ENCODE measurements at places on chromosomes 3 and 15.

- peaks cover 49% of the 10 kb centered on the region for H3K27me3 ChIP-seq
- H3K4me1 ChIP-seq: peaks cover 42% of the 10 kb centered on the region
- no peak for DNase-seq
- H3K27ac ChIP-seq: no peak overlapping the region
- peak overlapping the region; percentile 65 for H3K4me3 ChIP-seq
Measured at GRCh38 chr15:67836134-67836455, 3.8 kb downstream of the RNU6-1 start.

DNA sequence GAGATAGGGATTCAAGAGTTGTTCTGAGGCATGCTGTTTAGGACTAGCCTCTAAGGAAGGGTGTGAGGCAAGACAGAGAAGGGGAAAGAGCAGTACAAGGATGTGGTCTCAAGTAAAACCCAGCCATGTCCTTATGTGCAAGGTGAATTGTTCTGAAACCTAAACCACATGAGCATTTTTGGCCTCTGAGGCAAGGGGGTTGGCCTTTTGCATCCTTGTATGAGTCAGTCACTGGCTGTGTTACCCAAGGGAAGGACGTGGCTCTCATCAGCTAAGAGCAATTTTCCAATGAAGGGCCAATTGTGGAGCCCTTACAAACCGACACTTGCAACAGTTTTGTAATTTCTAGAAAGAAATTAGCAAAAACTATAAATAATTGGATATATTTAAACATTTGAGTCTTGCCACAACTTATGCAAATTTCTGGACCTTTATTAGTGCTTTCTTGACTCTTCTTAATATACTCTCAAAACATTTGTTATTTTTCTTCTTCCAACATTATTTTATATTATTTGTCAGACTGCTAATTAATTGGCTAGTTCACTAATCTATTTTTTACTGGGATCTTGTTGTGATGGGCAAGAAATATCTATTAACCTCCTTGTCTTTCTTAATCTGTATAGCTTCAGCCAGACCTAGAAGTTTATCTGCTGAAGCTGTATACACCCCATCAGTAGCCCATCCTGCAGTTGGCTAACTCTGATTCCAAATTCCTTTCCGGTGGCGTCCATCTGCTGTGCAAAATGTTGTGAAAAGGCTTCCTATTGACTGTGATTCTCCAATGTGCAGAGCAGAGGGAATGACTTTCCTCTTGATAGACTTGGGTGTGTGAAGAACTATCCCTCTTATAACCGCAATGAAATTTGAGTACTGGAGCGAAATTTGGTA lies 97.7 kb upstream of the P2RY1 start:
- no peaks in the 10 kb centered on the region for H3K4me1 ChIP-seq
- H3K27ac ChIP-seq: no peak overlapping the region
- H3K4me3 ChIP-seq: no peak overlapping the region
- no peaks in the 10 kb centered on the region for H3K36me3 ChIP-seq

DNA sequence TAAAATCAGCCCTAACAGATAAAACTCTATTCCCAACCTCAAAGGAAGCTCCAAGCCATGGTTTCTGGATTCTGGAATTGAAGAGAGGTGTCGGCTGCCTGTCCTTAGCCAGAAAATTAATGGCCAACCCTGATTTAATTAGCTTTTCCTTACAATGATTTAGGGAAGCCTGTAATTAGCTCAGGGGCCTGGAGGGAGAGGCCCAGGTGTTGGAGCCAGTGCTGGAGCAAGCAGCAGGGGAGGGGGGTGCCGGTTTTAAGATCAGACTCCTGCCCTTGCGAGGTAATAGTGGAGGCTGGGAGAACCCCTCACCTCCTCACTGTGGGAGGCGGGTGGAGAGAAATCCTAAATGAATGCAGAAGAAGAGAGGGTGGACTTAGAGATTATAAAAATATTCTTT lies 14.7 kb upstream of the ATP2B2 start:
- no peak overlapping the region for H3K4me3 ChIP-seq
- H3K36me3 ChIP-seq: no peaks in the 10 kb centered on the region
- H3K27me3 ChIP-seq: peaks cover 18% of the 10 kb centered on the region
- no peak overlapping the region for H3K27ac ChIP-seq
- no peak for DNase-seq
- H3K4me1 ChIP-seq: no peaks in the 10 kb centered on the region

DNA sequence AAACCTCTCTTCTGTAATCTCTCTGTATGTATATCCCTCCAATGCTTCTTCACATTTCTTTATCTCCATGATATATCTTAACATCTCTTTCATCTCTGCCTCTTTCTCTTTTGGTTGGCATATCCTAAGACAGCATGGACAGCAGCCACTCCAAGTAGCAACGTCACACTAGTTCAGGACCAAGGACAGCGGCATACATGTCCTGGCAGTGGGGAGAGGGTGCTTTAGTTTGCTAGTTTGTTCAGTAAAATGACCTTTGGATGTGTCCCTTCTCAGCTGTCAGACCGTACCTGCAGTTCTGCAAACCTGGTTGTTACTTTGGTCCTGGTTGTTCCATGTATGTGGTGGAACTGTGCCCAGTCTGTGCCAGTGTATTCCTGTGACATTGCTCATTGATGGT lies 225.6 kb upstream of the ROPN1 start:
- H3K4me1 ChIP-seq: no peaks in the 10 kb centered on the region
- H3K36me3 ChIP-seq: no peaks in the 10 kb centered on the region
- peaks cover 4% of the 10 kb centered on the region for H3K27me3 ChIP-seq
- no peak overlapping the region for H3K4me3 ChIP-seq

DNA sequence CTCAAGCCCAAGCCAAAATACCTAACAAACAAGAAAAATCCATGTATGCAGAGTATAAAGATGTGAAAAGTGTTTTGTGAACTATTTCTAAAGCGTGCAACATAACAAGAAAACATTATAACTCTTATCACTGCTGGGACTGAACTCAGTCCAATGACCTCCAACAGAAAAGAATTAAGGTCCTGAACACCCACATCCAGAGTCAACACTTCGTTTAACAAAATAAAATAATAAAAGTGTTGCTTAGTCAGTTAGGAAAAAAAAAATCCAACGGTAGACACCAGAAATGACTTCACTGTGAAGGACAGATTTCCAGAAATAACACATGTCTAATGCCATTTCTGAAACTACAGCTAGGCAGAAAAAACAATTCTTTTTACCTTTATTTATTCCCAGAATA lies 28.0 kb downstream of the MB21D2 start:
- no peak for DNase-seq
- no peak overlapping the region for H3K4me3 ChIP-seq
- peaks cover 84% of the 10 kb centered on the region for H3K4me1 ChIP-seq
- H3K27me3 ChIP-seq: peaks cover 15% of the 10 kb centered on the region
- no peak overlapping the region for H3K27ac ChIP-seq

GRCh38 chr3:24493746-24494617 lies 668 bp downstream of the THRB start:
- H3K36me3 ChIP-seq: no peaks in the 10 kb centered on the region
- DNase-seq: no peak
- H3K4me3 ChIP-seq: no peak overlapping the region
- H3K4me1 ChIP-seq: peaks cover 6% of the 10 kb centered on the region

All from activated naive CD4-positive, alpha-beta T cell treated with anti-CD3 and anti-CD28 coated beads for 36 hours (primary cell).